ENCODE measurements at places on chromosomes 6 and 20.

DNA sequence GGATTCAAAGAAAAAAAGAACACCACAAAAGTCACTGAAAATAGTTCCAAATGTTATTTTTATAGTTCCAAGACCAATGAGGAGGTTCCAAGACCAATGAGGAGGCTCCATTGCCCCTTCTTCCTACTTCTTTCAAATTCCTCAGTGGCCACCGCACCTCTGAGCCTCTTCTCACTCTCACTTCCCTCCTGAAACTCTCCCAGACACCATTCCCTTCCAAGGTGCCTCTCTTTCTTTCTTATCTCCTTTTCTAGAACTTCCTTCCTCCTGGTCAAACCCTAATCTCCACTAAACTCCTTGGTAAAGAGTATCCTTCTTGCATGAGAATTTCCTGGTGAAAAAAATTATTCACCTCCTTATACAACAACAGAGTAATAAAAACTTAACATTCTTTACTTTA lies 20.4 kb upstream of the MCUR1 start:
- DNase-seq, result no peak

- DNase-seq, result no peak
These were observed 28.1 kb upstream of the RALGAPA2 start for GRCh38 chr20:20740541-20740940.

DNA sequence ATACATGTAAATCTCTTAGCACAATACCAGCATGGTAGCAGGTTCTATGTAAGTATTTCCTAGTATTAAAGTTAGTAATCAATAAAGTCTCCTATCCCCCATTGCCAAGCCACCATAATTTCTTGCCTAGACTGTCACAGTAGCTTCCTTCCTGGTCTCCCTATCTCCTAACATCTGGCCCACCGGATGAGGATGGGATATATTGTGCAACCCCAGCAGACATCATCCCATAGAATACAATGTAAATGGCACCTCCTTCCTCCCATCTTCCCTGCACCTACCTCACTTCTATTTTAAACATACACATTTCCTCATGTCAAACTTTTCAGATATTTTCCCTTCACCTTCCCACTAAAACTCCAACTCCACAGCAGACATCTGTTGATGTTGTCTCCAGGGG lies 3.5 kb upstream of the BTN3A1 start:
- DNase-seq, result no peak

- DNase-seq, result no peak
These were observed 515.7 kb upstream of the BTBD3 start for GRCh38 chr20:11401988-11402387.

DNA sequence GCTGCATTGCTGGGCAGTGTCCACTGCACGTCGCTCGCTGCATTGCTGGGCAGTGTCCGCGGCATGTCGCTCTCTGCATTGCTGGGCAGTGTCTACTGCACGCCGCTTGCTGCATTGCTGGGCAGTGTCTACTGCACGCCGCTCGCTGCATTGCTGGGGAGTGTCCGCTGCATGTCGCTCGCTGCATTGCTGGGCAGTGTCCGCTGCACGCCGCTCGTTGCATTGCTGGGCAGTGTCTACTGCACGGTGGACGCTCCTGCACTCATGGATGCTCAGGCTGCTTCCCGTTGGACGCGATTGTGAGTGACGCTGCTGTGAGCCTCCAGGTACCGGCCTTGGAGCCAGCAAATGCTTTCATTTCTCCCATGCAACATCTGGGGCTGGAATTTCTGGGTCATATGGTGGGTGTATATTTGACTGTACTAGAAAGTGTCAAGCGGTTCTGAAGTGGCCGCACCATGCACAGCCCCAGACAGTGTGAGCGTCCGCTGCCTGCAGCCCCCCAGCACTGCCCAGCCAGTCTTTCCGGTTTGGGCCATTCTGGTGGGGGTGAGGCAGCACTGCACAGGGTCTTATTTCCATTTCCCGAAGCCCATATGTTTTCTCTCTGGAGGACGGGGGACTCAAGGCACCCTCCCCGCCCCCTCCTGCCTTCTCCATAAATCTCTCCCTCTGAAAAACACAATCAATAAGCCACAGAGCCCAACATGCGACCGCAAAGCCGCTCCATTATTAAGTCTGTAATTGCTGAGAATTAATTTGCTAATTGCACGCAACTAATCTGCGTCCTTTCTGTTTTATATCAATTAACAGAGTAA lies 97.4 kb downstream of the YTHDF1 start:
- DNase-seq, result no peak

- no peak for DNase-seq
These were observed 34.4 kb upstream of the PTPN1 start for GRCh38 chr20:50475681-50476292.

DNA sequence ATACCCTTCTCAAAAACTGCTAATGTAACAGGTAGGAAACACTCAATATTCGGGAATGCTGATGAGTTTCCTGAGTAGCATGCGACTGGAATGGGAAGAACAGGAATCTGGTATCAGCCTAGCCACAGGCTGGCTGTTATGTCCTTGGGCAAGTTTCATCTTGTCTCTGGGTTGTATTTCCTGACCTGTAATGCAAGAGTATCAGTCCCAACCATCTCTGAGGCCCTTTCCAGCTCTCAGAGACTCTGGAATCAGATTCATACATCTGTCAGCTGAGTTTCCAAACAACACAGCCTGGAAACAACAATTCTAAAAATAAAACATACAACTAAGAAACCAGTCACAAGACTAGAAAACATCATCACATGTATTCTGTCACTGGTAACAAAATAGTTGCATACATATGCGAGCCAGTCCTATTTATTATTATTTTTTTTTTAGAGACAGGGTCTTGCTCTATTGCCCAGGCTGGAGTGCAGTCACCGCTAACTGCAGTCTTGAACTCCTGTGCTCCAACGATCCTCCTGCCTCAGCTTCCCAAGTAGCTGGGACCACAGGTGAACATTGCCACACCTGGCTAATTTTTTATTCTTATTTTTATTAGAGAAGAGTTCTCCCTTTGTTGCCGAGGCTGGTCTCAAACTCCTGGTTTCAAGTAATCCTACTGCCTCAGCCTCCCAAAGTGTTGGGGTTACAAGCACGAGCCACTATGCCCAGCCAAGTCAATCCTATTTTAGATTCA lies 16.7 kb upstream of the TFAP2A start:
- no peak for DNase-seq

DNA sequence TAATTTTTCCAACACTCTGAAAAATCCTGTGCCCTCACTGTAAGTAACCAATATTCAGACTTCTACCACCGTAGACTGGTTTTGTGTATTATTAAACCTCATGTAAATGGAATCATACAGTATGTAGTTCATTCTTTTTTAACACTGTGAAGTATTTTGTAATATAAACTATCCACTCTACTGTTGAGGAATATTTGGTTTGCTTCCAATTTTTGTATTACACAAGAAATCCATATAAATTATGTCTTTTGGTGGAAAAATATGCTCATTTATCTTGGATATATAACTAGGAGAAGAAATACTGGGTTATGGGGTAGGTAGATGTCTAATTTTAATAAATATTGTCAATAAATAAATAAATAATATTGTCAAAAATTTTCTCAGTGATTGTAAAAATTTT lies 116.8 kb downstream of the CHD6 start:
- DNase-seq, result no peak

DNA sequence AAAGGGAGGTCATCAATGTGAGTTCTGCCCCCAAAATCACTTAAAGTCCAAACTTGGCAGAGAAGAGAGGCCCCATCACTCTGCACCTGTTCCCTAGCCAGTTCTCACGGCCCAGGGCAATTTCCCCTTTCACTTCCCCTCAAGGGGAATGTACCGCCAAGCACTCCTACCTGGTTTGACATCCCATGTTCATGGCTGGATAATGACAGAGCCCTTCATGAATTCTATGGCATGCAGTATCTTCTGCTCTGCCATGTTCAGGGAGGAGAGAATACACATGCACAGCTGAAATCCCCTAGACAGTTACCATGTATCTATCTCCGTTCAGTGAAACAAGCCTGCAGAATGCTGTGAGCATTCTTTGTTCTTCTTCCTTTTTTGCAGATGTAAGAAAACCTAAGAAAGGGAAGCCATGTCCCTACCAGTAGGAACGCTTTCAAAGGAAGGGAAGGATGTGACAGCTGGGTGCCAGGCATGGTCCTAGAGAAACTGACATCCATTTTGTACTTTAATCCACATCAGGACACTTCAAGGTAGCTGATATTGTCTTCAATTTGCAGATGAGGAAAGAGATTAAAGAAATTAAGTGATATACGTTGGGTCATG lies 79.8 kb upstream of the ARID1B start:
- DNase-seq, result no peak

GRCh38 chr6:99282479-99283062 lies 66.9 kb downstream of the FAXC start:
- DNase-seq, result no peak

- no peak for DNase-seq
These were observed 34.0 kb downstream of the CPNE5 start for GRCh38 chr6:36805096-36805797.

DNA sequence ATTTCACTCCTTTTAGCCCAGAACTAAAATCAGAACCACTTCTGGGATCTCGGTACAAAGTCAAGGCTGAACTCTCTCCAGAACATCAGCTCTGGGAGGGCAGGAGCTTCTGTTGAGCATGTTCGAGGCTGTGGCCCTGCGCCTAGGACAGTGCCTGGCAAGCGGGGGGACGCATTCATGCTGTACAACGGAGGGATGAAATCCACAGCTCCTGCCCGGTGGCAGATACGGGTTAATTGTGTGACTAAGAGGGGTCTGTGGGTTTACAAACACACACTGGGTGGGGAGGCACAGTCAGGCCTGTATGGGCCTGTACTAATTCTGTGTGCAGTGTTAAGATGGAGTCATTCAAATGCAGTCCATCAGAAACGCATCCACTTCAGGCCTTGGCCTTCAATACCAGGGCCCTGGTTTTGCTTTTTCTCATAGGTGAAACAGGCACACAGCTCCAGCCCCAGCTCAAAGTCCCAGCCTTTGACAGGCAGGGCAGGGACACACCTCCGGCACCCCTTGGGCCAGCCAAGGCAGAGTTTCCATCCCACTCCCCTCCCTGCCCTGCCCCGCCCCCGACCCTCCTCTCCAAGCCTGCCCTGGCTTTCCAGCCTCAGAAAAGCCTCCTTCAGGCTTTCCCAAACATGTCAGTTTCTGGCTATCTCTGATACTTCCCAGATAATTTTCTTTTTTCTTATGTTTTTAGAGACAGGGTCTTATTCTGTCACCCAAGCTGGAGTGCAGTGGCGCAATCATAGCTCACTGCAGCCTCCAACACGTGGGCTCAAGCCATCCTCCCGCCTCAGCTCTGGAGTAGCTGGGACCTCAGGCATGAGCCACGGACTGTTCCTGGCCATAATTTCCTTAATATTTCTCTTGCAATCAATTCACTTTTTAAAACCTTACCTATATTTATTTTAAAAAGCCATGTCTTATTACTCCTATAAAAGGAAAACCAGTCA lies 109.8 kb downstream of the SULF2 start:
- DNase-seq, result no peak

GRCh38 chr6:163661272-163661671 lies 246.8 kb downstream of the QKI start:
- DNase-seq, result no peak

DNA sequence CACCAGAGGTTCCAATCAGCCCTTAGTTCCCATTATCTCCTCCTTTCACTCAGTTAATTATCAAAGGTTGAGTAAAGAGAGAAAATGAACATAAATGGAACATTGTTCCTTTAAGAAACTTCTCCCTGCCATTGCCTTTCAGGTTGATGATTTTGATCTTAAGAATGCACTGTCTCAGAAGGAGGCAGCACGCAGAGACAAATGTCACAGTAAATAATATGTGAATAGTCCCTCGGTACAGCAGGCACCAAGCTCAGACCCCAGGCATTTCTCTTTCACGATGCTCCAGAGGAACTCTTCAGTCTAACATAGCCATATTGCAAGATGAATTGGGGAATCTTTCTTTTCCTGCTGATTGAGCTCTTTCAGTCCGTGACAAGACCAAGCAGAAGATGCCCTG lies 435.3 kb upstream of the SPTLC3 start:
- DNase-seq, result no peak

GRCh38 chr20:32158351-32158750 lies 48.8 kb downstream of the TM9SF4 start:
- DNase-seq, result no peak

DNA sequence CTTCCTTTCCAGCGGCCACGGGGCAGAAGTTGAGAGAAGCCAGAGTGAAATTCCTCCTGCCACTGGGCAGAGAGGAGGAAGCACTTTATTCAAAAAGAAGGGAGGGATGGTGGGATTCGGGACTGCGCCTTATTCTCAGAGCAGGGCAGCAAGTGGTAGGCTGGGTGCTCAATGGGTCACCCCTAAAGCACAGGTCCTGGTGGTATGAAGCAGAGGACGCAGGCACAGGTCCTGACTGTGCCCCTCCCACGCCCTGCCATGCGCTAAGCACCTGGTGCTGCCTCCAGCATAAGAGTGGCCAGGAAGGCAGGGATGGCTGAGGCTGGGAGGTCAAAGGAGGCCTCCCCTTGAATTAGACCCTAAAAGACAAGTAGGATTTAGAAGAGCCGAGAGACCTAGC lies 4.9 kb upstream of the GRM4 start:
- DNase-seq, result no peak

GRCh38 chr6:134778431-134778830 lies 171.5 kb downstream of the ALDH8A1 start:
- no peak for DNase-seq

DNA sequence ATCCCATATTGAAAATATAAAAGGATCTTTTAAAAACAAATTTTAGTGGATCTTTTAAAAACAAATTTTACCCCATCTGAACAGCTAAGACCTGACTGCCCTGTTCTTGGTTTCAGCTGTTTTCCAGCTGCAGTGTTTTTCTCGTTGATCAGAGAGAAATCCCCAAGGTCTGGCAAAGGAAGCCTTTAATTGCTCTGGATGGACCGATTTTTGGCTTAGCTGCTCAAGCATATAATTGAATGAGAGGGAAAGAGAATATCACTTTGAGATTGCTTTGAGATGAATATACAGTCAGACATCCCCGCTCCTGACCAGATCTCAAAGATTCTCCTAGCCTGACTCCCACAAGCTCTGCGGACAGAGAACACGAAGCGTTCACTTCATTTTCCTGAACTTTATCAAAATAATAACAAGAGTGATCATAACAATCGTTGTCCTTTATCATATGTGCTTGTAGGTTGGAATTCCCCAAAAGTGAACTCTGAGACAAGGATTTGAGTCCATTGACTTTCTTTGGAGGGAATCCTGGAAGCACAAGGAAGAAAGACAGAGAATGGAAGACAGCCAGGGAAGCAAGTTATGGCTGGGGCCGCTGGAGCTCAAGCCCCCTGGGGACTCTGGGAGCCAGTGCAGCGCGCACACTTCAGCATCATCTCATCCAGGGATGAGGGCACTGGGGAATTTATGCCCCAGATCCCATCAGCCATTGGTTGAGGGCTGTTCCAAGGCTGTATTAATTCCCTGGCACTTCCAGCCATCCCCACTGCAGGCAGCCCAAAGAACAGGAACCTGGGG lies 101.3 kb downstream of the SNX5 start:
- DNase-seq, result no peak

GRCh38 chr6:57305107-57305506 lies 12.3 kb upstream of the PRIM2 start:
- no peak for DNase-seq

DNA sequence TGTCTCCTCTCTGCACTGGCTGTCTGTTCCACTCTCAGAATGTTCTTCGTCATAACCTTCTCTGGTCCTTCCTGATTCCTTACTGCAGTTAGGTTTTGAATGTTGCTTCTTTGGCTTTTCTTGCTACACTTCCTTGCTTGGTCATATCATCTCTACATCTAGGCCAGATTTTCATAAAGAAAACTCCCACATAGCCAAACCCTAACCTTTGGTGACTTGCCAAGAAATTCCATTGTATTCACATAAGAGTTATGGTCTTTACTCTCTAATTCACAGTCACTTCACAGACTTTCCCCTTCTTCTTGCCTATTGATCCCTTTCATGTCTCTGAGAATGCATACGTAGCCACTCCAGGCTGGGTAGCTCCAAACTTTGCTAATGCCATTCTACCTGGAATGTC lies 41.9 kb upstream of the SIM1 start:
- DNase-seq, result no peak
